ENCODE measurements at places on chromosomes 6 and 20.

- DNase-seq = no peak
Measured at GRCh38 chr6:169816054-169816453, 64.6 kb downstream of the ERMARD start.

DNA sequence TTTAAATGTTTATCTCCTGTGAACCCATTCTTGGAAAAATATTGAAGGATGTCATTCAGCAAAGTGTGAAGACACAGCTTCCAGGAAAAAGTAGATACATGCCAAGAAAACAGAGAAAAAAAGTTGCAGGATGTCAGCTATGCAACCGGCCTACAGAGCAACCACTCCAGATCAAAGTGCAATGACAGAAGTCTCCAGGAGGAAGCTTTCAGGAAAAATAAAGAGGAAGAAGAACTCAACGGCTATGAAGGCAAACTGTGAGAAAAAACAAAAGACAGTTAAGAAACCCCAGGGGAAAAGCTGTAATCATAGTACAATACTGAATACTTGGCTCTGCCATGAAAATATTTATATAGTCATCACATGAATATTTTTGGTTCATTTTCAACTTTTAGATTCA, 30.6 kb downstream of the REPS1 start:
- DNase-seq = no peak

DNA sequence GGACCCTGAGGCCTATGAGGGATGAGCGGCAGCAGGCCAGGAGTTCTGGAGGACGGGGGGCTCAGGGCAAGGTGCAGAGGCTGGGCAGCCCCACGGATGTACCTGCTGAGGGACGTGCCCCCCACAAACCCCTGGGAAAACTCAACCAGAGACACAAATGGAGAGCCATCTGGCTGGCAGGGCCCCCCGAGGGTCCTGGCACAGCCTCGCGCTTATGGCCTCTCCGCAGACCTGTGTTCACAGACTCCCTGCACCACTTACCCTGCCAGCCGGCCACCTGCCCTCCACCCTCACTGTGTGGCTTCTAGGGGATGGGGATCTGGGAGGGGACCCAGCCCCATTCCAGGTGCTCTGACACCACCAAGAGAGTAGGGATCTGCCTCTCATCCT, 3.4 kb upstream of the ZBTB46 start:
- no peak for DNase-seq

GRCh38 chr20:45779011-45779915, 12.4 kb downstream of the WFDC3 start:
- DNase-seq = no peak

- DNase-seq = no peak
Measured at GRCh38 chr6:37460805-37461204, 27.8 kb downstream of the CMTR1 start.

DNA sequence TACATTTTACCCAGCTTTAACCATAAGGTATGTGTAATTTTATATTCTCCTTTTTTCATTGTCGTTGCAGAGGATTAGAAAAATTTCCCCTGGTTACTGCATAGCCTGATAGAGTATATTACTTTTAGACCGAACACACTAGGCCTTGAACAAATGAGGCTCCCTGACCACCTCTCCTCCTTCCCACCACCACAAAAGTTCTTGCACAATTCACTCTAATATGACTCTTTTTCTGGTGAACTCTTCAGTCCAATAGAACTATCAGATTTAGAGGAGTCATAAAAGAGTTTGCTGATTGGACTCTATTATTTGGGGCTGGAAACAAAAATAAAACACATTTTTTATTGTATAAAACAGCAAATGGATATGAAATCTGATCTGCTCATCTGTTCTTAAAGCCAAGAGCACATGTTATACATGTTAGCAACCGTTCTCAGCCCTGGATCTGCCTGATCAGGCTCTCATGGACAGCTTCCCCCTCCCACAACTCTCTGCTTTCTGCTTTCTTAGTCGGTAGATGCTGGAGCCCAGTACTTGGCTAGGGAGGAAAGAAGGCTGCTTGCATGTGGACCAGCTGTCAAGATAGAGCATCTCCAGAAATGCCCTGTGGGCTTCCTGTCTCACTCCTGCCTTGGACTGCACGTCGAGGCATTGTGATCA, 83.5 kb downstream of the CD164 start:
- DNase-seq = no peak

DNA sequence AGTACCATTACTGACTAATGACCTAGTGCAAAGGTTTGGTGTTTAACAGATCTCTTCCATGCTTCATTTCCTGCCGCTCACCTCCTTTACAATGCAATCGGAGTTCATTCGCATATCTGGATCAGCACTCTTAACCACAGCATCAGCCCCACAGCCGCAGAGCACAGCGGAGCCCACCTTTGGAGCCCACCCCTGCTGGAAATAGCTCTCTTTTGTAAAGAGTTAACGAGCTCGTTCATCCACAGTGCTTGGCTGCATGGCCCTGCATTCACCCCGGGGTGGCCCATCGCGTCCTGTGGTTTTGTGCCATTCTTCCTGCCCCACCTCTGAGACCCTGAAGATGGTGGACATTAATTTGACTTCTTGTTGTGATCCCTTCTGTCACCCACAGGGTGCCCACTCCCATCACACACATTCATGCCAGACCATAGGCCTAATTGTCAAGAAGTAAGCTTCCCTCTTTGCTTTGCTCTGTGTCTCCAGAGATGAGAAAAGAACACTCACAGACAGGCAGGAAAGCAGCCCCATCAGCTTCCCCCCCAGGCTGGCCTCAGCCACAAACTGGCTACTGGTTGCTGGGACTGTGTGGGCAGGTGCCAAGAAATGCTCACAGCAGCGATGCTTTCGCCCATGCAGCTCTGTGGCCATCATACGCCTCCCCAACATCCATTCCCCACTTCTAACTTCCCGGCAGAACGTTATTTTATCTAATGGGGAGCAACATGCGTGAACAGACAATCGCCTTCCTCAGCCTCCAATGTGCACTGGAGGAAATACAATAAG, 167.0 kb downstream of the LRFN2 start:
- no peak for DNase-seq

DNA sequence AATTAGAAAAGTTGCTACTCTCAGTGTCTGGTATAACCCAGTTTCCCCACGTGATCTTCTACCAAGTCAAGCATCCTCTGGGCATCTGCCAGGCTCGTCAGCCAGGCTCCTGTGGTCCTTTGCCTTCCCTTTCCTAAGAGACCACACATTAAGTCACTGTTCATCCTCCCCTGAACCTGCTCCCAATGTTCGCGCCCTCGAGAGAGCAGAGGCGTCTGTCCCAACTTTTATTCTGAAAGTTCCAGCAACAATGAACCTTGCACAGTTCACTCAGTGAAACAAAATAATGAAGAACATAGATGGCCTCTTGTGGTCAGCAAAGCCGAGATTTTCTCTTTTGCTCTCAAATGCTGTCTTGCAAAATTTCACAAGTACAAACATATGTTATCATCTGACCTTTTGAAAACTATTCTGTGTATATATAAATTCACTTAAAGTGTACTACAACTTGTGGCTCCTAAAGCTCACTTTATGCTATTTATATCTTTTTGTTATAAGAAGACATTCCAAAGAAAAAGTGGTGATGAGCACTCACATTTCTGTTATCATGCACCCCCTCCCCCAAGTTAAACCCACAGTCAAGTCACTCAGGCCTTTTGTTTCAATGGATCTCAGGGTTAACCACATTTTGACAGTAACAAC, 39.2 kb upstream of the NHSL1 start:
- DNase-seq = no peak

- no peak for DNase-seq
Measured at GRCh38 chr20:49813305-49813974, 812 bp downstream of the SLC9A8 start.
